Esophagus squamous epithelium (tissue), 5 donors: ENCODE measurements at places on chromosomes 5 and 9.

GRCh38 chr5:2514484-2514883 lies 237.0 kb downstream of the IRX2 start:
- no peak overlapping the region for H3K27ac ChIP-seq
- H3K4me3 ChIP-seq: no peak overlapping the region
- no peak for DNase-seq
- H3K27me3 ChIP-seq: no peaks in the 10 kb centered on the region

- no peak overlapping the region for H3K4me3 ChIP-seq
- no peaks in the 10 kb centered on the region for H3K36me3 ChIP-seq
- no peak for DNase-seq
Observed at GRCh38 chr5:21125238-21125983, 1137.4 kb upstream of the CDH18 start.

GRCh38 chr5:107457138-107457537 lies 213.6 kb downstream of the EFNA5 start:
- H3K36me3 ChIP-seq: no peaks in the 10 kb centered on the region
- no peak overlapping the region for H3K4me3 ChIP-seq
- H3K4me1 ChIP-seq: peaks cover 54% of the 10 kb centered on the region
- H3K27me3 ChIP-seq: no peaks in the 10 kb centered on the region

DNA sequence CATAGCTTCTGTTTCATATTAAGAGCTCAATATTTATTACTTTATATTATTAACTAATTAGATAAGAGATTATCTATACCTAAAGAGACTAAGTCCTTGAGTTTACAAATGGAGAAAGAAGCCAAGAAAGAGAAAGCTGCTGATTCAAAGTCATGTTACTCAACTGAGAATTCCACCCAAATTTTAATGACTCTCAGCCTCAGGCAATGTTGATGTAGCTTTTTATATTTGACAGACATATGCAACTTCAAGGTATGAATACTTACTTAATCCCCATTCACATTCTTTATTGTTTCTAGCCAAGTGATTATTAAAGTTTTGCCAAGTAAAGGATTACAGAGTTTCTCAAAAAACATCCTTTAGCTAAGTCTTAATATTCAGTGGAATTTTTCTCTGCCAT lies 527.5 kb upstream of the NMUR2 start:
- no peak overlapping the region for H3K4me3 ChIP-seq
- no peak for DNase-seq
- no peaks in the 10 kb centered on the region for H3K27me3 ChIP-seq
- no peaks in the 10 kb centered on the region for H3K36me3 ChIP-seq
- H3K27ac ChIP-seq: no peak overlapping the region

- H3K4me3 ChIP-seq: no peak overlapping the region
- H3K27me3 ChIP-seq: no peaks in the 10 kb centered on the region
- no peaks in the 10 kb centered on the region for H3K4me1 ChIP-seq
- DNase-seq: no peak
Observed at GRCh38 chr5:72658761-72659540, 151.7 kb upstream of the ZNF366 start.

GRCh38 chr5:88607492-88607891 lies 275.5 kb downstream of the MEF2C start:
- no peaks in the 10 kb centered on the region for H3K4me1 ChIP-seq
- no peaks in the 10 kb centered on the region for H3K27me3 ChIP-seq
- no peak overlapping the region for H3K27ac ChIP-seq
- H3K4me3 ChIP-seq: no peak overlapping the region
- no peak for DNase-seq

- no peaks in the 10 kb centered on the region for H3K4me1 ChIP-seq
- H3K27ac ChIP-seq: no peak overlapping the region
- H3K4me3 ChIP-seq: no peak overlapping the region
- H3K36me3 ChIP-seq: no peaks in the 10 kb centered on the region
Observed at GRCh38 chr5:98031926-98032325, 741.5 kb upstream of the RGMB start.

DNA sequence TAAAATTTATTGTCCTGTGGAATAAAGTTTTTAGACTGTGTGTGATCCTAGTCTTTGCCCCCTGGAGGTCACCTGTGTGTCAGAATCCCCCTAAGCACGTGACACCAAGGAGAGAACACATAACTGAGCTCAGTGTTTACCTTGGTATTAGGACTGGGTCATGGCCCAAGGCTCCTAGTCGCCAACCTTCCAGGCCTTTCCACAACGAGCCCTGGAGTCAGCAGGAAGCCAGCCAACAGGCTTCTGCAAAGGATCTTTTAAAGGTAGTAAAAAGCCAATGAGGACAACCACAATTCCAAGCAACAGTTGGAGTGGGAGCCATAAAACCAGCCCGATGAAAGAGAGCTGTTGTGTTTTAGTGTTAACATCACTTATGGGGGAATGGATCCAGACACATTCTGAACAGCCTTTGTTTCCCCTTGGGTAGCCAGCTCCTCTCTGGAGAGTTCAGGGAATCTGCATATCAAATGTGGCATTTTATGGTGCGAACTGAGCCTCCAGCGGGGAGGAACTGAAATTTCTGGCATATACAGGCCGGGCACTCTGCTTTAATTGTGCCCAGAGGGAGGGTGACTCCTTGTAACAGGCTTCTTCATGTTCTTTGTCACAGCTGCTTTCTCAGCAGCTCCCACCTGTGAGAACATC lies 239.9 kb downstream of the FSTL4 start:
- DNase-seq: no peak
- H3K36me3 ChIP-seq: no peaks in the 10 kb centered on the region
- peaks cover 21% of the 10 kb centered on the region for H3K4me1 ChIP-seq
- no peak overlapping the region for H3K27ac ChIP-seq
- no peaks in the 10 kb centered on the region for H3K27me3 ChIP-seq
- H3K4me3 ChIP-seq: no peak overlapping the region

GRCh38 chr5:163706053-163706771 lies 200.8 kb downstream of the MAT2B start:
- no peaks in the 10 kb centered on the region for H3K4me1 ChIP-seq
- H3K27me3 ChIP-seq: no peaks in the 10 kb centered on the region
- H3K4me3 ChIP-seq: no peak overlapping the region

GRCh38 chr9:7906783-7907550 lies 107.4 kb upstream of the DMAC1 start:
- no peak for DNase-seq
- no peak overlapping the region for H3K4me3 ChIP-seq
- H3K4me1 ChIP-seq: no peaks in the 10 kb centered on the region

DNA sequence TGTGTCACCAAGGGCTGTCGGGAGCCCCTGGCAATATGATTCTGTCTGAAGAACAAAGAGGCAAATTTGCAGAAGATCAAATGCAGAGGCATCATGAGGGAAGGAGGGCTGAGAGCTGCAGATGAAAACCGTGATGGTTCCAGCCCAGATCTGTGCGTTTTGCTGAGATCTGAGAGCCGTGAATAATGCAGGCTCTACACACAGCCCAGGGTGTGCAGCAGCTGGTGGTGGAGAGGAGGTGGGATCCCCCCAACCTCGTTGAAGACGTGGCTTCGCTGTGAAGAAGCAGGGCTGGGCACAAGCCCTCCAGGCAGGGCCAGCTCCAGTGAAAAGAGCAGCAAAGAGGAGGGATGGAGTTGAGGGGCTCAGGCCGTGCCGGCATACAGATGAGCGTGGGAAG lies 75.5 kb downstream of the TSPAN17 start:
- DNase-seq: no peak
- H3K4me1 ChIP-seq: no peaks in the 10 kb centered on the region
- no peaks in the 10 kb centered on the region for H3K36me3 ChIP-seq
- H3K27ac ChIP-seq: no peak overlapping the region
- H3K27me3 ChIP-seq: peaks cover 5% of the 10 kb centered on the region

DNA sequence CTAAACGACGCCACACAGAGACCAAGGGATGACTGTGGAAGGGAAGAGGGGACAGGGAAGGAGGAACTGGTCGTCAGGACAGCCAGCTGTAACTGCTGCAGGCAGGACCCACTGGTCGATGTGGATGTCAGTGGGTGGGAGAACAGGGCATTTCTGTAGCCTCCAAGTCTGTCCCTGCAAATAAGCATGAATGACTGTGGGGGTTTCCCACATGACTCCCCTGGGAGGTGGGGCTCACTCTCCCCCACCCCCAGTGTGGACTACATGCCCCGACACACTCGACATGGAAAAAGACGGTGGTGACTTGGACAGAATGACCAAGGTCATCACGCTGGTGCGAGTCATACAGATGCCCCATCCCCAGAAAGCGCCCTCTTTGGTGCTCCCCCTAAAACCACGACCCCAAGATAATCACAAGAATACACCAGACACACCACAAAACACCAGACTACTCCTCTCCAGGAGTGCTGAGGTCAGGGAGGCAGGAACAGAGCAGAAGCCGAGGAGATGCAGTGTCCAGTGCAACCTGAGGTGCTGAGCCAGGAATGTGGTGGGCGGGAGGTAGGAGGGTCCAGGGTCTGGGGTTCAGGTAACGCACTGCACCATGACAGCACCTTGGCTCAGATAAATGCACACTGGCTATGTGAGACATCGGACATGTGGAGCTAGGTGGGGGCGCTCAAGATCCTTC lies 64.9 kb downstream of the SECISBP2 start:
- DNase-seq: no peak
- H3K4me1 ChIP-seq: peaks cover 25% of the 10 kb centered on the region
- H3K27me3 ChIP-seq: no peaks in the 10 kb centered on the region
- H3K4me3 ChIP-seq: no peak overlapping the region

DNA sequence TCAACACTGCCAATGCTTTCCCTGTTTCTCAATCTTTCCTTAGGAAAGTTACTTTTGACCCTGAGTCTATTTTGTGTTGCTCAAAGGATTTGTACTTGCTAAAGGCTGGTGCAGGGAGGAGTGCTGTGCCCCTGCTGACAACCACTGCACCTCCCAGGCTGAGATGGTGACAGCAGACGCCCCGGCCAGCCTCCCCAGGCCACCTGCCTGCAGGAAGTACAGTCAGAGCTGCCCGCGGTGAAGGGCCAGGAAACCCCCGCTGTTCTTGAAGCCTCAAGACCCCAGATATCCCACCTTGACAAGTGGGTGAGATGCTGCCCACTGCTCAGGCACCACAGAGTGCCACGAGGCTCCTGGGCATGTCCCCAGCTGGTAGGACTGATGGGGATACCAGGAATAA lies 44.2 kb upstream of the CKMT2 start:
- H3K27ac ChIP-seq: no peak overlapping the region
- no peaks in the 10 kb centered on the region for H3K36me3 ChIP-seq
- H3K4me3 ChIP-seq: no peak overlapping the region
- no peak for DNase-seq

GRCh38 chr5:149837680-149838269 lies 106.8 kb downstream of the PDE6A start:
- H3K4me1 ChIP-seq: peaks cover 12% of the 10 kb centered on the region
- H3K36me3 ChIP-seq: peaks cover 10% of the 10 kb centered on the region
- H3K27me3 ChIP-seq: no peaks in the 10 kb centered on the region

- no peak overlapping the region for H3K4me3 ChIP-seq
- no peaks in the 10 kb centered on the region for H3K4me1 ChIP-seq
- DNase-seq: no peak
- no peaks in the 10 kb centered on the region for H3K27me3 ChIP-seq
- no peak overlapping the region for H3K27ac ChIP-seq
- H3K36me3 ChIP-seq: no peaks in the 10 kb centered on the region
Observed at GRCh38 chr5:150122158-150122510, 33.5 kb downstream of the PDGFRB start.

DNA sequence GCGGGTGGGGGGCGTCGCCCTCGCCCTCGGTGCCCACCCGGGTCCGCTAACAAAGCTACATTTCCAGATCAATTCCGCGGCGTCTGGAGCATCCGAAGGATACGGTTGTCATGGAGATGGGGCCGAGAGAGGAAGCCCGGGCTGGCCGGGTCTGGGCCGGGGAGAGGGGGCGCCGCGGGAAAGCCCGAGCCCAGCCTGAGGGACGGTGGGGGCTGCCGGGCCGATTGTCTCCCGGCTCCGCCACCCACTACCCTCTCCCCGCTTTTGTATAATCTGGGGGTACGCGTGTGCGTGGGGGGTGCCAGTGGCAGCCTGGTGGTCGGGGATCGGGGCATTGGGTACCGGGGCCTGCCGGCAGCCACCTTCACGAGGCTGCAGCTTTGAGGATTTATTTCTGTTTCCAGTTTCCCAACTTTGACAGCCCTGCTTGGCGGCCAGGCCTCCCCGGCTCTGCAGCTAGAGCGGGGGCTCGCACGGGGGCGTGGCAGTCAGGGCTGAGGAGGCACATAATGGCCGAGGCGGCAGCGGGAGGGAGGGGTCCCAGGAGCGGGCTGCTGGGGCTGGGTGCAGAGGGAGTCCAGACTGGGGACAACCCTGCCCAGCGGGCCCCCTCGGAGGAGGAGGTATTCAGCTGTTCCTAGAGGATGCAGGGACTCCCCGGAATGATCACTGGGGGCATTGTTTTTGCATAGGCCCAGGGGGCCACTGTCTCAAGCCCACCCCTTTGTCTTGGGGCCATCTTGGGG lies 626 bp downstream of the PSD2 start:
- peaks cover 9% of the 10 kb centered on the region for H3K4me1 ChIP-seq
- H3K27ac ChIP-seq: no peak overlapping the region
- H3K4me3 ChIP-seq: peak overlapping the region; percentile 64
- DNase-seq: no peak
- H3K27me3 ChIP-seq: peaks cover 9% of the 10 kb centered on the region
- H3K36me3 ChIP-seq: no peaks in the 10 kb centered on the region

DNA sequence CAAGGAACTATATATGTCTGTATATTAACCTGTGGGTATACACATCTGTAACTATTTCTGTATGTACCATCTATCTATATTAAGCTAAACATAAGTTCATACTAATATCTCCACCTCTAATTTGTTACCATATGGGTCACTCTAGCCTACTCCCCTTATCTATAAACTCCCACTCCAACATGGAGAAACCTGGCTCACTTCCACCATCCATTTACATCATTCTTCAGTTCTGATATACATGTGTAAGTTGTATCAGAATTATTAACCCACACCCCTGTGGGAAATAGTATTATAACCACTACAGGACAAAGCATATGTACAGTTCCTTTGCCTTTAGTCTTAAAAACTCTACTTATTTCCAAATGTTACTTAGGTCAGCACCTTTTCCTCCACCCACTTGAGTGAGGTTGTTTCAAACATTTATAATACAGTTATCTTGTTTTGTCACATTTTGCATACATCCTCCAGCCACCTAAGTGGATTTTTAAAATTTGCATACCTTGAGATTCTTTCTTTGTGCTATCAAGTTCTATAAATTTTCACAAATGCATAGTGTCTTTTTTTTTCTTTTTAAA lies 10.6 kb downstream of the NDFIP1 start:
- no peak for DNase-seq
- H3K27me3 ChIP-seq: no peaks in the 10 kb centered on the region
- no peak overlapping the region for H3K27ac ChIP-seq
- H3K36me3 ChIP-seq: no peaks in the 10 kb centered on the region
- peaks cover 24% of the 10 kb centered on the region for H3K4me1 ChIP-seq
- no peak overlapping the region for H3K4me3 ChIP-seq

- no peaks in the 10 kb centered on the region for H3K36me3 ChIP-seq
- DNase-seq: no peak
Observed at GRCh38 chr9:119559986-119560385, 190.8 kb upstream of the BRINP1 start.

DNA sequence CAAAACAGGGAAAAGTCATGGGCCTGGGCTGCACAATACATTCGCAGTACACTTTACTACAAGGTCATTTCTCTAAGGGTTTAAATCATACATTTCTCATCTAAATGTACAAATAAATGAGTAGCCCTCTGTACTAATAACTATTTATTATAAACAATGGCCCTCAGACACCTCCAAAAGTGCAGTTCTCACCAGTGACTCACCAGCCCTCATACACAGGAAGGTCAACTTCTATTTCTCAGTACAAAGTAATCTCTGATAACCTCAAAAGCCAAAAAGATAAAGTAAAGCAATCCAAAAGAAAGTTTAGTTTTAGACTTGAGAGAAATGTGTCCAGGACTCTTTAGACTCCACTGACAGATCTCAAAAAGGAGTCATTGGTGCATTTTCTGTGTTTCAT lies 1258.1 kb upstream of the CDH6 start:
- H3K36me3 ChIP-seq: no peaks in the 10 kb centered on the region
- H3K27me3 ChIP-seq: no peaks in the 10 kb centered on the region
- H3K27ac ChIP-seq: no peak overlapping the region
- H3K4me1 ChIP-seq: no peaks in the 10 kb centered on the region
- H3K4me3 ChIP-seq: no peak overlapping the region
